ENCODE measurements at places on chromosomes 5 and 9. TPM values are rescaled to one million over a fixed set of nuclear protein-coding genes. Genes with fewer than 3 reads are reported as not detected.

GRCh38 chr5:88691230-88691582 lies 191.8 kb downstream of the MEF2C start:
- peak overlapping the region; percentile 64 for H3K4me3 ChIP-seq
- H3K4me1 ChIP-seq: peaks cover 22% of the 10 kb centered on the region
- H3K36me3 ChIP-seq: no peaks in the 10 kb centered on the region
- peaks cover 87% of the 10 kb centered on the region for H3K27me3 ChIP-seq
- H3K27ac ChIP-seq: no peak overlapping the region

The SFXN1 gene
- polyA plus RNA-seq: 16.7 TPM

GRCh38 chr9:93138171-93138764 lies 4.2 kb upstream of the NINJ1 start:
- no peak for DNase-seq
- peaks cover 44% of the 10 kb centered on the region for H3K4me1 ChIP-seq
- H3K36me3 ChIP-seq: peaks cover 7% of the 10 kb centered on the region
- no peak overlapping the region for H3K27ac ChIP-seq
- no peaks in the 10 kb centered on the region for H3K27me3 ChIP-seq
- peak overlapping the region; percentile 32 for H3K4me3 ChIP-seq

DNA sequence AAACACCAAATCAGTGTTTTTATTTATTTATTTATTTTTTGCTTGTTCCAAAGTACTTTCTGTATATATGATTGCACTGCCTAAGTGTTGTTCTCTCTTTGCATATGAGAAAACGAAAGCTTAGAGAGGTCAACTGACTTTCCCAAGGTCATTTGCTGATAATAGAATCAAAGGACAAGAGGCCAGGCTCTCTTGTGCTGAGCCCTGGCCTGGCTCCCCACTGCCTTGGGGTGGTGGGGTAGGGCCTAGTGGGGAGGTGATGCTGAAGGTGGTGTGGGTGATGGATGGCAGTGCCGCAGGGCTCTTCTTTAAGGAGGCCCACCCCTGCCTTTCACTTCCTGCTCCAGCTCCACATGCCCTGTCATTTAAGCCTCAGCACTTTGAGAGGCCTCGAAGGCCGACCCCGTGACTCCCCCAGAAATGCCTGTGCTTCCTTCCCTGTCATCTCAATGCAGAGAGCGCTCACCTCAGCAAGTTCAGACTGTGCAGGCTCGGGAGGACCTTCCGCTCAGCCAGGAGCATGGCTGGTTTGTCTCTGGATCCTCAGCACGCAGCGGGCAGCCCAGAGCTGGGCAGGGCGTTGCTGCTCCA lies 59.5 kb downstream of the SMIM23 start:
- no peaks in the 10 kb centered on the region for H3K27me3 ChIP-seq
- no peak overlapping the region for H3K4me3 ChIP-seq
- no peak for DNase-seq
- peaks cover 22% of the 10 kb centered on the region for H3K36me3 ChIP-seq

The BASP1 gene
- polyA plus RNA-seq: 149 TPM

The NRARP gene
- polyA plus RNA-seq: not detected

DNA sequence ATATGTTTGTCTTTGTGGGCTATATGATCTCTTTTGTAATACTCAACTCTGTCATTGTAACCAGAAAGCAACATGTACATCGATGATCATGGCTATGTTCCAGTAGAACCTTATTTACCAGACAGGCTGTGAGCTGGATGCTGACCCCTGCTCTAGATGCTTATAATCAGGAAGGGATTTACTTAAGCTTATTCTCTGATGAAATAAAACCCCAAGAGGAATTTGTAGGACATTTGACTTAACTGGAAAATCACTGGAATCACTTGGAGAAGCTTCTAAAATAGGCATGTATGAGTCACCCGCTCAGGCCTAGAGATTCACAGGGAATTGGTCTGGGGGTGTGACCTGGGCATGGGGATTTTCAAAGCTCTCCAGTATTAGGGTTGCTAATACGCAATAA lies 285.8 kb upstream of the ZNF608 start:
- H3K27ac ChIP-seq: no peak overlapping the region
- H3K27me3 ChIP-seq: no peaks in the 10 kb centered on the region
- H3K4me1 ChIP-seq: peaks cover 18% of the 10 kb centered on the region

- H3K27me3 ChIP-seq: no peaks in the 10 kb centered on the region
- H3K27ac ChIP-seq: no peak overlapping the region
- DNase-seq: no peak
- no peaks in the 10 kb centered on the region for H3K36me3 ChIP-seq
Measured at GRCh38 chr5:62312036-62312435, 6.0 kb downstream of the KIF2A start.

GRCh38 chr9:114112778-114113584 lies 13.9 kb upstream of the KIF12 start:
- H3K4me3 ChIP-seq: no peak overlapping the region
- no peak for DNase-seq
- no peak overlapping the region for H3K27ac ChIP-seq
- no peaks in the 10 kb centered on the region for H3K36me3 ChIP-seq
- H3K4me1 ChIP-seq: peaks cover 6% of the 10 kb centered on the region

- no peak overlapping the region for H3K27ac ChIP-seq
- no peaks in the 10 kb centered on the region for H3K4me1 ChIP-seq
- no peaks in the 10 kb centered on the region for H3K36me3 ChIP-seq
- no peak for DNase-seq
- no peak overlapping the region for H3K4me3 ChIP-seq
Measured at GRCh38 chr9:85013703-85014102, 344.2 kb downstream of the NTRK2 start.

The OTP gene
- not detected for polyA plus RNA-seq
